NCI-H1092 treated with DMSO at 0.1 percent for 48 hours (cell line): ENCODE measurements at places on chromosomes 5 and 9.

DNA sequence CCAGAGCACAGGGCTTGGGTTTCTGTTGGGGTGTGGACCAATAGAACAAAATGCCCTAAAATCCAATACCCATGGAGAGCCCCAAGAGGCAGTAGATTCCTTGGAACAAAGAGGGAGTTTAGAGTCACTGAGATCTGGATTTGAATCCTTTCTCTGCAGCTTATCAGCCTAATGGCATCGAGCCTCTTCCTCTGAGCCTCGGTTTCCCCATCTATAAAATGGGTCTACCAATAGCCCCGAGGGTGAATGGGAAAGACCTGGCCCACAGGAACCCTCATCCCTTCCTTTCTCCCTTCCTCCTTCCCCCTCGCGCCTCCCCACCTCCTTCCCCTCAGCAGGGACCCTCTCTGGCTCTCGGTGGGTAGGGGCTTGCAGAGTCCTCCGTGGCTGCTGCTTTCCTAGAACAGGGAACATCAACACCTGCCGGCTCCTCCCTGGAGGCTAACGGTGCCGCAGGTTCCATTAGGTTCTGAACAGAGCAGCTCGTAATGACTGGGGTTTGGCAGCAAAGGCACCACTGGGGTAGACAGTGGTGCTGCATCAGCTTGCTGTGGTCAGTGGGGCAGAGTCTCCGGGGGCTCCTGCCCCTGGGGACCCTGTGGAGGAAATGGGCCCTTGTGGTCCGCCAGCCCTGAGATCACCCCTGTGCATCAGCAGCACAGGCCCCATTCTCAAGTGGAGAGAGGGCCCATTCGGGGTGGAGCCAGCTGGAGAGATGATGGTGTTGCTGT lies 40.3 kb downstream of the NEK6 start:
- DNase-seq: no peak

DNA sequence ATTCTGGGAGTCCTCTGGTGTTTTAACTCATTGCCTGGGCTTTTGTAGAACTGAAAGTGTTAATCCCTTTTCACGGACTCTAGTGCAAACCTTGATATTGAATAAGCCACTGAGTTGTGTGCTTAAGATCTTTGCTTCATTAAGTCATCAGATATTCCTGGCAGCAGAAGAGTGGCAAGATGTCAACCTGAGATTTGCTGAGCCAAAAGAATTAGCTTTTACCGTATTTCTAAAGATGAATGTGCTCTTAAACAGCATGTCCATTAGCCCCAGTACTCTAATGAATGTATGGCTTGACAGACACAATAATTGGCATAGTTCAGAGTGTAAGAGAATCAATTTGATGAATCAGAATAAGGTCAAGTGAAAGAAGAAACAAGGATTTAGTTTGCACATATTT lies 87.2 kb upstream of the CDH6 start:
- DNase-seq: no peak

GRCh38 chr5:173743641-173744343 lies 127.3 kb upstream of the BOD1 start:
- DNase-seq: no peak

- no peak for DNase-seq
These were observed 56.8 kb upstream of the TRAF1 start for GRCh38 chr9:120983259-120983837.

DNA sequence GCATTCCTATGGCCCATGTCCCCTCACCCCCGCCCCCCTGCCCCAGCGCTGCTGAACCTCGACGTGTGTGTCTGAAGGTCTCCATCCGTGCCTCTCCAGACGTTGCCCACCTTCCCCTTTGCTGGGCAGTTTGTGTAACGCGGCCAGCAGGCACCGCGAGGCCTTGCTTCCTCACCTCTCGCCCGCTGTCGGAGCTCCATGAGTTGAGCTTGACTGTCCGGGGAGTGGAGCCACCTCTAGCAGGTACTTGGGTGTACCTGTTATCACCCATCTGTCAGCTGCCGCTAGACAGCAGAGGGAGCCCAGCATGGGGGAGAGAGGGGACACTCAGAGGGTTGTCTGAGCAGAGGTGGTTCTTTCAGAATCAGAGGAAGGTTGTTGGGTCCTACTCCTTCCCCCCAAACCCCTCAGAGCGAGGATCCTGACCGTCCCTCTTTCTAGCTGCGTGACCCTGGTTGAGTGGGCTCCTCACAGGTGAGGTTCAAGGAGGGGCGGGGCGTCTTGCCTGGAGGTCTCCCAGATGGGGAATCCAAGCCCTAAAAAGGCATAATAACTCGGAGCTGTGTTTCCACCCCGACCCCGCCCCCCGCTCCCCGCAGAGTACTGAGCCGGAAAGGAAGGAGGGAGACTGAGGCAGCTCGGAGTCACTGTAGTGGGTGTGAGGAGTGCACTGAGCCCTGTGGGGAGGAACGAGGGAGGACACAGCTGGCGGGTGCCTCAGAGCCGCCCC lies 184.7 kb downstream of the C9orf50 start:
- no peak for DNase-seq

DNA sequence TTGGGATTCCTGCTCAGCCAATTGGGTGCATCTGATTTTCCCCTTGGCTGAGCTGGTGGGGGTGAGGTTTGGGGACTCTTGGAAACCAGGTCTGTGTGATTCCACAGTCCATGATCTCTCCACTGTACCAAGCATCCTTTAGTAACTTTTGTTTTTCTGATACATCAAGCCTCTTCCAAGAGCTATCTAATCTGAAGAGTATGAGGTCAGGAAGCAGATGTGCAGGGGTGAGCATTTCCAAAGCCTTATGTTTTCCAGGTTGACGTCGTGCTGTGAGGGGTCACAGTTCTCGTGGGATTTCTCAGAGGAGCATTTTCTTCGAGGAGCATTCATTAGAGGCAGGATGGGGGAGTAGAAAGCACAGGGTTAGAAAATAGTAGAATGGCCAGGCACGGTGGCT lies 95.3 kb downstream of the KLF4 start:
- DNase-seq: no peak

DNA sequence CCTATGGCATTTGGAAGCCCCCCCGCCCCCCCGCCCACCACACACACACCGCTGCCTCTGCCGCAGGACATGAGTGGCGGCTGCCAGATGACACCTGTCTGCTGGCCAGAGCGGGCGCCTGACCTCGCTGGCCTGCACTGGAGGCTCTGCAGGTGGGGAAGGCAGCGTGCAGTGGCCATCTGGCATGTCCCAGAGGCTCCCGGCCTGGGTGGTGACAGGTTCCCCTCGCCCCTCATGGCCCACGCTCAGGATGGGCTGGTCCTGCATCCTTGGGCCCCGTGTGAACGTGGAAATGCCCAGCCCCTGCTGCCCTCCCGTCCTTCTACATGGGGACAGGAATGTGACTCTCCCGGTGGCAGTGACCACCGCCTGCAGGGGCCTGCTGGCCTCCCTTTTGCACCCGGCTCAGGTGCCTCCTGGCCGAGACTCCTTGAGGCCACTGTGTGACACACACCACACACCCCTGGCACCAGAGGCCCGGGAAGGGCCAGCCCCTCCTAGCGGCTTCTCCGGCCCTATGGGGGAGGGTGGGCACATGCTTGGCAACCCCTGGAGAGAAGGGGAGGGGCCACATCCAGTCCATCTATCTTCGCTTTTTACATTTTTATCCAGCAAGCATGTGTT lies 30.3 kb downstream of the IRX4 start:
- no peak for DNase-seq

DNA sequence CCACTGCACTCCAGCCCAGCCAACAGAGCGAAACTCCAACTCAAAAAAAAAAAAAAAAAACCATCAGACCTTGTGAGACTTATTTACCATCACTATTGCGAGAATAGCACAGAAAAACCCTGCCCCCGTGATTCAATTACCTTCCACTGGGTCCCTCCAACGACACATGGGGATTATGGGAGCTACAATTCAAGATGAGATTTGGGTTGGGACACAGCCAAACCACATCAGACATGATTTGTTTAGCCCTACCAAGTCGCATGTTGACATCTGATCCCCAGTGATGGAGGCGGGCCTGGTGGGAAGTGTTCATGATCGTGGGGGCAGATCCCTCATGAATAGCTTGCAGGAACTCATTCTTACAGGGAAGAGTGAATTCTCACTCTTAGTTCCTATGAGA lies 26.6 kb downstream of the MYO10 start:
- DNase-seq: no peak

DNA sequence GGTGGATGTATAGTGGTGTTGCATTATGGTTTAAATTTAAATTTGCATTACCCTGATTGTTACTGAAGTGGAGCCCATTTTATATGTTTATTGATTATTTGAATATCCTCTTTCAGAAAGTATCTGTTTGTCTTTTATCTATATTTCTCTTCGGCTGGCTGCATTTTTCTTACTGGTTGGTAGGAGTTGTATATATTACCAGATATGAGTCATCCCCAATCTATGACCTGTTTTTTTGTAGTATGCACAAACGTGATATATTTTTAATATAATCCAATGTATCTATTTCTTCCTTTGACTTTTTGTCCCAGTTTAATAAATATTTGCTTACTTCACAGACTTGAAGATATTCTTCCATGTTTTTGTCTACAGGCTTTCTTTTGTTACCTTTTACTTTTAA lies 29.3 kb upstream of the CAMK4 start:
- no peak for DNase-seq

GRCh38 chr9:136868644-136869043 lies 2.5 kb upstream of the EDF1 start:
- DNase-seq: no peak

- DNase-seq: no peak
These were observed 63.3 kb downstream of the DCP2 start for GRCh38 chr5:113039934-113040285.

DNA sequence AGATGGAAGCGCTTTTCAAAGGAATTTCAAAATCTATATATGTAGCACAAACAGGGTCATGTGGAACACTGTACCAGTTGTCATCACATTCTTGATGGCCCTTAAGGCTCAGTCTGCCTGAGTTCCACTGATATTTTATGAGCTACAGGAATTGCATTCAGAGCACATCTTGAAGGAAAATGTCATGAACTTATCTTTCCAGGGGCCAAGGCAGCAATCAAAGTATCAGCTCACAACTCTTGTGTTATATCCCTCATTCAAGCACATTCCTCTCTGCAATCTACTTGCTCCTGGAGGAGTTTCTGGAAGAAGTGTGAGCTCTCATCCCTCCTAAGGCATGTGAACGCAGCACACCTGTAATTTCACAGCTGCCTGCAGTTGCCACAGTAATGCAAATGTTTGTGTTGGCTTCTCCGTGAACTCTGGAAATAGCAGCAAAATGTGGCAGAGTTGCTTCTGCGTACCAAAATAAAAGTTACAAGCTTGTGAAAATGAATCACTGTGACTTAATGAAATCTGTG lies 89.7 kb upstream of the EQTN start:
- no peak for DNase-seq

DNA sequence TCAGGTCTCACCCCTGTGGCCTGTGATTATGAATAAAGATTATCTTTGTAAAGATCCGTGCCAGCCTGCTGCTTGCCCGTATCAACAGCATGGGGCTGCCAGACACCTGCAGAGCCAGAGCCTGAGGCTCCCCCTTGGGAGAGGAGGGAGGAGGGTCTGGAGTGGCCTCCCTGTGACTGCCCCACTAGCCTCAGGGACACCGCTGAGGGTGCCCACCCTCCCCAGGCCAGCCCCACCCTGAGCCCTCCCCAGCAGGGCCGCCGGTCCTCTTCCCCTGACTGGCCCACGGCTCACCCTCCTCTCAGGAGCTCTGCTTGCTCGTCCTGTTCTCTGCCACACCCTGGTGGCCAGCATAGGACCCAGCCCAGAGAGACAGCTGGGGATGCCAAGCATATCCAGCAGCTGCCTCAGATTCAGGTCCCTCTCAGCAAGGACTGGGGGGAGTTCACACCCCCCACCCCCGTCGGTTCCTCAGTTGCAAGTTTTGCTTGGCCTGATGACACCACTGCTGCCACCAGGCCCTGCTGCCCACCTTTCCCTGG lies 1.9 kb downstream of the SSNA1 start:
- DNase-seq: no peak

DNA sequence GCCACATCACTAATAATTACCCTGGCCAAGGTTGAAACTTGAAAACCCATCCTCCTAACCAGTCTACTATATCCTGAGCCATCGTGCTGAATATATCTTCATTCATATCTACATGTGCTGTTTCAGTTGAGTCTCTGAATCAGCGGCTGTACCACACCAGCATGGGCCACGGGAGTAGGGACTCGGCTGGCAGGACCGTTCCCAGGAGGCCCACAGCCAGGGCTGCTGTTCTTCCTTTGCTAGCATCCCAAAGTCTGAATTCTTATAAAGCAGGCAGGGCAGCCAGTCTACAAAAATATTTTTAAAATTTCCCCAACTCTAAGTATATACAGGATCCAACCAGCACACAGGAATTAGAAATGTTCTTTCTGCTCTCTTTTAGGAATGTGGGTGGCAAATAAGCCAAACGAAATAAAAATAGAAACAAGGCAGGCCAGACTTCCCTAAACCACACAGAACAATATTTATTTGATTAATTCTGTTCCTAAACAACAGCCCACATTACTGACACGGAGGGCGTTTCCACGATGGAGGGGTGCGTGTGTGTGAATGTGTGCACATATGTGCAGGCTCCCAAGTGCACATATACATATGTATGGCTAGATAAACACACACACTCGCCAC lies 42.8 kb upstream of the EQTN start:
- no peak for DNase-seq

DNA sequence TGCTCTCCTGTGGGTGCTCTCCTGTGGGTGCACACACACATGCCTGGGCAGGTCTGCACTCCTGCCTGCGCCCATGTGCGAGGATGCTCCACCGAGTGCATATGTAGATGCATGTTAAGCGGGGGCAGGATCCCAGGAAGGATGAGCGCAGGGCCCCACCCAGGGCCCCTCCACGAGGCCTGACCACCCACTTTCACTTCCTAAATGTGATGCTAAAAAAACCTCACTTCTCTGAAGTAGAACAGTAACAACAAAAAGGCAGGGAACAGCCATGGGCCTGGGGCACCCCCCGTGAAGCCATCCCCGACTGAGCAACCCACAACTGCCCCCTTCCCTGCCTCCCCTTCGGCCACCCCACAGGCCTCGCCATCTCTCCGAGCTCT lies 48.2 kb upstream of the SARDH start:
- DNase-seq: no peak

GRCh38 chr5:73390972-73391371 lies 57.6 kb downstream of the FOXD1 start:
- DNase-seq: no peak

DNA sequence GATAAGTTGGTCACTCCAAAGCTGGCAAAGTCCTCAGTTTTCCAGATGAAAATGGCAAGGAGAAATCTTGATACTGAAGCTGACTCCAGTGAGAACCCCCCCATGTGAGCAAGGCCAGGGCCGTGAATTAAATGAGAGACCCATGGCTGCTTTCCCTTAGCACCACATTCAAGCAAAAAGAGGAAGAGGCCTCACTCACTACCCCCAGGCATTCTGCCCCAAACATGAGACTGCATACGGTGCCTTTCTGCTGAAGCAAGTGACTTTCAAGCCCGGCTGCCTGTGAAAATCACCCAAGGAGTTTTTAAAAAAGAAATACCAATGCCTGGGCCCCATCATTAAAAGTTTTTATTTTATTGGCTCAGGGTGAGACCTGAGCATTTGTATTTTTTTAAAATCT lies 66.9 kb downstream of the TMEM252 start:
- DNase-seq: no peak
